ENCODE measurements at places on chromosomes 5 and 9.

- no peak for DNase-seq
These were observed 48.6 kb upstream of the KCNMB1 start for GRCh38 chr5:170437621-170438375.

DNA sequence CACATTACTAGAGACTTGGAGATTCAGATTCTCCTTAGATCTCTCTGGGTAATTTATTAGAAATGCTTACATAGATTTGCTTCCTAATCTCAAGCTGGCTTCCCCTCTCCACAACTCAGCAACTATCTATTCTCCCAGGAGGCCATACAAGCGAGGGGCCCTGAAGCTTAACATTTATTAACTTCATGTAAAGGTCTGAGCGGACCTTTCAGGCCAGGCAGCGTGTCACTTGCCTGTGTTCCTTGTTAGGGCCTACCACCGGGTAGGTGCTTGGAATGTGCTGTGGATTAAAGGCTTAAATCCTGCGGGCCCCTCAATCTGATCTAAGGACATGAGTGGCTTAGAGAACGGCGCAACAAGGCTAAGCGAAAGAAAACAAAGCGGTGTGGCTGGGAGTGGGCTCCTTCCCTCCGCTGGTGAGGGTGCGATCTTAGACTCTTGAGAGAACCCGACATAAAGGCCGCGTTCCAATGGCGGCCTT, 712 bp upstream of the HSPA4 start:
- DNase-seq, result no peak

GRCh38 chr9:17059465-17059864, 75.4 kb upstream of the CNTLN start:
- DNase-seq, result no peak

- DNase-seq, result no peak
These were observed 154.1 kb downstream of the ARHGAP26 start for GRCh38 chr5:142924135-142924883.

DNA sequence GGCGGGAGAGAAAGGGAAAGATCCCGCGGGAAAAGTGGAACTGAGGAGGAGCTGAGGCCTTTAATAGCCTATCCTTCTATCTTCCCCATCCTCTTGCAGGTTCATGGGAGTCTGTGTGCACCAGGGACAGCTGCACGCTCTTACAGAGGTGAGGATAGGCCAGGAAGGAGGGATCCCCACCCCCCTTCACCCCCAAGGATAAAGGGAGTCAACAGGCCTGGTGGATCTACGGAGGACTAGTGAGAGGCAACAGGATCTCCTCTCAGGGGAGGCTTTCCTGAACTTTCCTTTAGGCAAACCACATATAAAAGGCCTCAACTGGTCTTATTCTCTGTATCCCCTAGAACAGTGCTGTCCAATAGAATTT, 1.1 kb downstream of the TESK1 start:
- no peak for DNase-seq

DNA sequence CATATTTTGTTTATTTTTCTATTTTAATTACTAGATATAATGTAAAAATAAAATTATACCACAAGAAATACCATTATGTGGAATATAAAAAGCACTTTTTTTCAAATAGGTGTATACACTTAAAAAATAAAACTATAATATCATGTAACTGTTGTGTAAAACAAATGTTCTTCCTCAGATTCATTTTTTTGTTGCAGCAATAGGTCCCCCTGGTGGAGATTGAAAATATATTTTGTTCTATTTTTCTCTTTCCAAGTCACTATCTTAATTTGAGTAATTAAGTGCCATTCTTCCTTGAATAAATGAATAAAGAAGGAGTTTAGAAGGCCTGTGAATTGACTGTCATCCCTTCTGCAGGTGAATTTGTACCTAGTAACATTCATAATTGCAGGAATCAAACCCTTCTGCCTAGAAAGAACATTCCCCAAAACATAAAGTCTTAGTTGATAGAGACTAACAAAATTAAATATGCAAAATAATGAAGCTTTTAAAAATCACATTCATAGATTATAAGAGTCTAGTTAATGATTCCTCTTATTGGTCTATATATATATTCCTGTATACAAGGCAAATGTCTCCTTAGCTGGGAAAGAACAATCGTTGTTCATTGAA, 23.4 kb downstream of the CETN3 start:
- no peak for DNase-seq
